ENCODE measurements at places on chromosomes 2 and 18. TPM values are rescaled to one million over a fixed set of nuclear protein-coding genes. Genes with fewer than 3 reads are reported as not detected.

DNA sequence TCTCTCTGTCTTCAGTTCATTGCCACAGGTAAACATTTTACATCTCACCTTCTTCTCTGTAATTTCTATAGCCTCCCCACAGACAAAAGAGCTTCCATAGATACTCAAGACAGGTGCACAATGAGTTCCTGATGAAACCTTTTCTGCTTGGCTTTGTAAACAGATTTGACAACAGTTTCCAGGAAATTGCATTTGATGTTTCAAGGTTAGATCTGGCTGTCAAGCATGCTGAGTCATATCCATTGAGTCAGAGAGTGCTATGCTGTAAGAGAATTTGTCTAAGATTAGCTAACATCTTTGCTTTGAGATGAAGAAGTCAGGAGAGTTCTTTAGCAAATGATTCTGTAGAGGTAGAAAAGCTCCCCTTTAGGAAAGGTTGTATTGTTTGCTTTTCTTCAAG is 40.6 kb upstream of the MAP2 start:
- H3K27me3 ChIP-seq, result no peaks in the 10 kb centered on the region
- no peak overlapping the region for H3K4me3 ChIP-seq
- H3K36me3 ChIP-seq, result no peaks in the 10 kb centered on the region
- no peaks in the 10 kb centered on the region for H3K4me1 ChIP-seq

Gene MAB21L4
- not detected for total RNA-seq

- no peak overlapping the region for H3K4me3 ChIP-seq
These were observed 33.6 kb downstream of the TWIST2 start for GRCh38 chr2:238881353-238882081.

Gene REG1B
- not detected for total RNA-seq

GRCh38 chr2:4937550-4937949 is 754.6 kb upstream of the SOX11 start:
- H3K4me1 ChIP-seq, result no peaks in the 10 kb centered on the region
- H3K4me3 ChIP-seq, result no peak overlapping the region
- H3K36me3 ChIP-seq, result no peaks in the 10 kb centered on the region
- no peak overlapping the region for H3K27ac ChIP-seq
- DNase-seq, result no peak

Gene FAM124B
- total RNA-seq, result 1.1 TPM

Gene PROM2
- 1.4 TPM for total RNA-seq

DNA sequence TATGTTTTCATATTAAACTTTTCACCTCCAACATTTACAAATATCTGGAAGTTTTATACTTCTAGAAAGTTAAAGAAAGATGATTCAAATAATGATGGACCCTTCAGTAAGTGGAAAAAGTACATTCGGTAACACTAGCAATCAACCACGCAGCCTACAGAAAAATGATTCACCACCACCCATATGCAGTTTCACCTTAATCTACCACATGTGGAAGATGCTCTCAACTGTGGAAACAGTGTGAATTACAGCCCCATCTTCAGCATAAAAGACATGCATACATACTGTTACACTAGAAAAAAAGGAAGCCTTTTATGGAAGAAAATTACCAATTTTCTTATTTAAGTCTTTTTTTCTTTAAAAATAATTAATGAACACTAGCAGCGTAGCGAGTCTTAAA is 1.1 kb downstream of the SLC38A11 start:
- H3K27me3 ChIP-seq, result peaks cover 38% of the 10 kb centered on the region
- peak overlapping the region; percentile 63 for H3K4me3 ChIP-seq

- no peaks in the 10 kb centered on the region for H3K36me3 ChIP-seq
- peak overlapping the region; percentile 90 for H3K27ac ChIP-seq
- no peaks in the 10 kb centered on the region for H3K27me3 ChIP-seq
- H3K4me3 ChIP-seq, result peak overlapping the region; percentile 77
- H3K4me1 ChIP-seq, result peaks cover 40% of the 10 kb centered on the region
These were observed 1.3 kb upstream of the UBE2E3 start for GRCh38 chr2:180978903-180979748.

Gene NEU2
- not detected for total RNA-seq

- no peaks in the 10 kb centered on the region for H3K36me3 ChIP-seq
- H3K27me3 ChIP-seq, result no peaks in the 10 kb centered on the region
- no peak for DNase-seq
- peaks cover 21% of the 10 kb centered on the region for H3K4me1 ChIP-seq
These were observed 55.3 kb upstream of the LGALSL start for GRCh38 chr2:64398516-64399129.

- H3K4me3 ChIP-seq, result no peak overlapping the region
- H3K27me3 ChIP-seq, result no peaks in the 10 kb centered on the region
- no peak for DNase-seq
These were observed 1314.8 kb downstream of the DPP10 start for GRCh38 chr2:115757286-115757685.

Gene BCL2
- total RNA-seq, result 7.3 TPM

DNA sequence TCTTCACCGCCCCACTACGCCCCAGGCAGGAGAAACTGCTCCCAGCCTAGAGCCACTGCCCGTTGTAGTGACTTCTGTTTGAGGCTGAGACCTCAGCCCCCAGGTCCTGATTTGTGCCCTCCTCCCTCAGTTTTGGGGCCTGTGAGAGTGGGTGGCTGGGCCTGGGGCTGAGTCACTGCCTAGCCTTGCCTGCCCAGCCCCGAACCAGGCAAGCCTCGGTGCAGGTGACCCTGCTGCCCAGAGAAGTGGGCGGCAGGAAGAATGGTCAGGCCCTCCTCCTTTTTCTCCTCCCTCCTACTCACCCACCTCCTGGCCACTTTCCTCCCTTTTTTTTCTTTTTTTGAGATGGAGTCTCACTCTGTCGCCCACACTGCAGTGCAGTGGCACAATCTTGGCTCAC is 66.6 kb downstream of the ZFP36L2 start:
- H3K27me3 ChIP-seq, result no peaks in the 10 kb centered on the region
- peaks cover 47% of the 10 kb centered on the region for H3K4me1 ChIP-seq
- H3K4me3 ChIP-seq, result no peak overlapping the region
- no peaks in the 10 kb centered on the region for H3K36me3 ChIP-seq

DNA sequence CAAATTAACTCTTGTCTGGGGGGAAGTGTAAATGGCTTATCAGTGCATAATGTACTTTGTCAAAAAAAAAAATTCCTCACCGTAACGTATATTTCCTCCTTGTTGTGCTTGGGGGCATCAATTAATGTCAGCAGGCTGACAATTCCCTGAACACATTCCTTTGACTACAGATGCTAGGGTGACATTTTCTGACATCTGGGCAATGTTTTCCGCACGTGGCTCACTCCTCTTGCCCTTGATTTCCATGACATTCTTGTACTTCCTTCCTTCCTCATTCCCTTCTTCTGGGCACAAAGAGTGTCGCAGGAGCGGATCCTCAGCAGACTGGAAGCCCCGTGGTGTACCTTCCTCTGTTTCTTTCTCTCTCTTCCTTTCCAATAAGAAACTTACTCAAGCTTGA is 173.7 kb downstream of the SP3 start:
- DNase-seq, result no peak
- no peaks in the 10 kb centered on the region for H3K4me1 ChIP-seq
- no peaks in the 10 kb centered on the region for H3K36me3 ChIP-seq

DNA sequence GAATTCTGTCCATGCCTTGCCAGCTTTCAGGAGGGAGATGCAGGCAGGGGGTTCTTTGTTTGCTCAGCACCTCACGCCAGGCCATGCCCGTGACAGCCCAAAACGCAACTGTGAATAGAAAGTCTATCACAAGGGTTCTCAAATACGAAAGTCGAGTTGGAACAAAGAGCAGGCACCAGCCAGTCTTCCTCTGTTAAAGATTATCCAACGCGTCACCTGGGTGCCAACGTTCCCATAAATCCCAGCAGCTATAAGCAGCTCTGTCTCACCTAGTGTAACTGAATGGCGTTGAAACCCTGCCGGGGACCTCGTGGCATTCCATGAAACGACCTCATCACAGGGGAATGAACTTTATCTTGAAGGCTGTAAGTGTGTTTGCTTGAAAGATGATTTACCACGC is 84.8 kb upstream of the GATA6 start:
- peak overlapping the region; percentile 15 for H3K4me3 ChIP-seq
- H3K27ac ChIP-seq, result peak overlapping the region; percentile 74
- DNase-seq, result peak; percentile 36
- H3K36me3 ChIP-seq, result no peaks in the 10 kb centered on the region
- peaks cover 28% of the 10 kb centered on the region for H3K4me1 ChIP-seq

Data from left ventricle myocardium inferior (tissue), 1 donor.